Nucleus accumbens (tissue), 56 donors: ENCODE measurements at places on chromosomes 5 and 9.

DNA sequence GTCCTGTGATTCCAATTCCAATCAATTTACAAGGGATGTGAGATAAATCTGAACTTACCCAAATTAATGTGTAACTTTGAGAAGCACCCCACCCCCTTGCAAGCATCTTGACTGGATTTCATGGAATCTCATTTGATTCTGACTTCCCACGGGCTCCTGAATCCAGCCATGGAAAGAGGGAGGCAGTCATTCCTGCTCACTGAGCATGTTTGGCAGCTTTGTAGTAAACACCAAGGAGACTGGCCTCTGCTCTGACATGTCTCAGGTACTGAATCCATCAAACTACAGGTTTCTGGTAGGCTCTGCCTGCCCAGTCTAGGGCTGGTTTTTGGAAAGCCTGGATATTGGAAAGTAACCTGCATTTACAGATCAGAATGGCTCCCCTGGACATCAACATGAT, 357.6 kb downstream of the ARHGEF28 start:
- DNase-seq: no peak

GRCh38 chr5:145509336-145510136, 325.6 kb downstream of the PRELID2 start:
- no peak for DNase-seq

DNA sequence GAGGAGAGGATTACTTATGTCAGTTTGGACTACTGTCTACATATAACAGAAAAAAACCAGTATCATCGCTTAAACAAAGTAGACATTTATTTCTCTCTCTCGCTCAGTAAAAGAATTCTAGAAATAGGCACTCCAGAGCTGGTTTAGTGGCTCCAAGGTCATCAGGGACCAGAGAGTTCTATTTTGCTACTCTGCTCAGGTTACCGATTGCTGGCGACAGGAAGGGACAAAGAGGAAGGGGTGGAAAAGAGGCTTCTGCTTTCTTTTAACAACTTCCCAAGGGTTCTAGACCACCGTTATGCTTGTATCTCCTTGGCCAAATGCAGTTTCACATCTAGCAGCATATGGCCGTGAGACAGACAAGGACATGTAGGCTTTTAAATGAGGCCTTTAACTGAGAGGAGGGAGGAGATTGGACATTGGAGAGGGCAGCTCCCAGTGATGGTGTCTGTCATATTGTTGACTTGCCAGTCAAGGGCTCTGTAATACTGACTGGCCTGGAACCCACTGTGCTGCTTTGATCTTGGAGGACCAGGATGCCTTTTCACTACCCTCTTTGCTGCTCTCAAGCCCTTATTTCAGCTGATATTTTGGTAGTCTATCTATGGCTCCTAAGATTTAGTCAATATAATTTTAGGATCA, 15.6 kb upstream of the DCP2 start:
- no peak for DNase-seq

DNA sequence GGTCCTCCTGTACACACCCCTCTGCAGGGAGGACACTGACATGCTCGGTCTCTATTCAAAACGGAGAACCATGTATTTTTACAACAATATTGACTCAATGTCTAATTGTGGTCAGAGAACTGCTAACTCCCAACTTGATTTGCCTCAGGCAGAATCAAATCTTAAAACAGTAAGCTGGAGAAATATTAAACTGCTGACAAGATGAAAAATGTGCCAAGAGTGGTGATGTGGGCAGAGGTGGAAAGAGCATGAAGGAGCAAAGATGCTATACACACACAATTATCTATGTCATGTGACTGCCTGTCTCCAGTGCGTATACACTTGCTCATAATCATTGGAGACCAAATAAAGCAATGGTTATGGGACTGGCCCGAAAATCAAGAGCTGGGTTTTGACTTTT, 556.1 kb upstream of the ZNF608 start:
- DNase-seq: no peak

DNA sequence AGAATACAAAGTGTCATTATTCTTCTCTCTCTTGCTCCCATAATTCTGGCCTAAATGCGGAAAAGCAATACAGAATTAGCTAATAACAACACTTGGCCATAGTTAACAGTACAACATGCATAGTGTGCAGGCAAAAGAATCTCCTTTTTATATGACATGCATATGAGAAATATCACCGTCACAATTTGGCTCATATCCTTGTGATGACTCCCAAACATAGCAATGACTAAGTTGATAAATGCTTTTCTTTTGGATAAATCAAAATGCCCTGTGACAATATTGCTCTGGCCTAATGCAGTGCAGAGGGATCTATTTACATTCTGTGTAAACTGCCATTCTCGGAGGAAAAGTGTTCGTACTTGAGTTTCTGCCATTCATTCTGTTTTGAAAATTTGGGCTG, 121.9 kb upstream of the GHR start:
- no peak for DNase-seq

- no peak for DNase-seq
These were observed 29.2 kb upstream of the ARHGEF28 start for GRCh38 chr5:73596705-73597328.

GRCh38 chr5:1311439-1312055, 16.7 kb upstream of the TERT start:
- DNase-seq: no peak
